Activated CD4-positive, alpha-beta memory T cell treated with anti-CD3 and anti-CD28 coated beads for 36 hours (primary cell): ENCODE measurements at places on chromosomes 13 and 19. TPM values are rescaled to one million over a fixed set of nuclear protein-coding genes. Genes with fewer than 3 reads are reported as not detected.

DNA sequence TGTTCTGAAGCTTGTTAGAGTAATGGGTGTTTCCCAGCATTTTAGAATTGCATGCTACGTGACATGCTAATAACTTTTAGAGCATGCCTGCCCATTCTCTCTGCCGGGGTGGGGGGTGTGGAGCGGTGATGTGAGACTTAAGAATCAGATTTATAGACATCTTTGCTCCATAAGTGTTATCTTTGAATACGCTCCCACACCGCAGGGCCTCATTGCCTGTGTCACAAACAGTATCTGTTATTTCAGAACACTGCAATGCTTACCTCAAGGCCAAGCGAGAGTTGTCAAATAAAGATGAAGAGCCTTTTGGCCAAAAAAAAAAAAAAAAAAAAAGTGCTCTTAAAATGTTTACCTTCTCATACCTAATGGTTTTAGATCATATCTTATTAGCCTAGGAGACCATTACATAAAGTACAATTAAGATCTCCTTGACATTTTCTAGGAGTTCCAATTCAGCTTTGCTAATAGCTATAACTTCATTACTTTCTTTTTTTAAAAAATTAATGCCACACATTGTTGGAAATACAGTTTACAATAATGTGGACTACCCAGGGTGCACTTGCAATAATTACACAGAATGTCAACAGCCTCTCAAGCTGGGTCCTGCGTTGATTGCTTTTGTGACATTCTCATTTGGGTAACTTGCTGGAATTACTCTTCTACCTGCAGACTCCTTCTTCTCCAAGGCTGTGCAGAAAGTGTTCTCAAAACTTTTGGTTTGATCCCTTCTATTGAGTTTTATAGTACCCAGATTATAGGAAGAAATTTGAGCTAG, 525.3 kb downstream of the KLF12 start:
- no peak for DNase-seq

Gene DAND5
- total RNA-seq: not detected

DNA sequence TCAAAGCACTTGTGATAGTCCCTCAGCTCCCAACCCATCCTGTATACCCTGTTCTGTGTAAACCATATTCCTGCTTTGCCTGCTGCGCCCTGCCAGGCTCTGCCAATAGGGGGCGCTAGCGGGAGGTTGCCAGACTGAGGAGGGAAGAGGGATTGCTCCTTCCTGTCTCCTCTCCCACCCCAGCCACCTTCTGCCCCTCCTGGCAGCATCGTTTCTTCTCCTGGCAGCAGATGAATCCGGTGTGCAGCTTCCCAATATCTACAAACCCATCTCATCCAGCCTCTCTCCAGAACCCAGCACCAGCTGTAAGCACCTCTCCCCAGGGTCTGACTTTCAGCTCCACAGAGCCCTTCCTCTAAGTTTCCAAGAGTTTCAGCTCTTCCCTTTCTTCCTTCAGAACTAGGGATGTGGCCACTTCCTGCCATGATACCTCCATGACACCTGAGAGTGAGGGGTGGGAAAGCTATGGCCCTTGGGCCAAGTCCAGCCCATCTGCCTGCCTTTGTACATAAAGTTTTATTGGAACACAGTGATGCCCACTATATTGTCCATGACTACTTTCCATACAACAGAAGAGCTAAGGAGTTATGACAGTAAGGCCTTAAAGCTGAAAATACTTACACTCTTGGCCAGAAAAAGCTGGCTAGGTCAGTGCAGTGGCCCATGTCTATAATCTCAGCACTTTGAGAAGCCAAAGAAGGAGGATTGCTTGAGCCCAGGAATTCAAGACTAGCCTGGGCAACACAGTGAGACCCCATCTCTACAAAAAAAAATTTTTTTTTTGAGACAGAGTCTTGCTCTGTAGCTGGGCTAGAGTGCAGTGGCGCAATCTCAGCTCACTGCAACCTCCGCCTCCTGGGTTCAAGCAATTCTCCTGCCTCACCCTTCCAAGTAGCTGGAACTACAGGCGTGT, 34.5 kb upstream of the ATP1A3 start:
- peak; percentile 64 for DNase-seq

- DNase-seq: no peak
Measured at GRCh38 chr13:46964789-46965527, 68.1 kb upstream of the HTR2A start.

Gene KCTD12
- total RNA-seq: 6.1 TPM

DNA sequence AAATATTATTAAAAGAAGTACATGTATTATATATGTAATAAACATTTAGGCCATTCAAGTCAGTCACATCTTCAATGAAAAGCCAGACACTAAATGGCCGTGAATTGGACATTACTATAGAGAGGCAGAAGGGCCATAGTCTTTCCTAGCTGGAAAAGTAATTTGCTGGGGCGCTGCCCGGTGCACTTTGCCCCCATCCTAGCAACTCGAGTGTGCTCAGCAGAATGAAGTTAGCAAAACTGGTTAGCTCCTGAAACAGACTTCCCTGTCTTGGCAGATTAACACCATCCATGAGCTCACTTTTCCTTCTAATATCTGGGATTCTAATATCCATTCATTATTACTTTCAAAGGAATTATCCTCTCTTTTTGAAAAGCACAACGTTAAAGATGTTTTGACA, 2.8 kb upstream of the SPRYD7 start:
- no peak for DNase-seq

DNA sequence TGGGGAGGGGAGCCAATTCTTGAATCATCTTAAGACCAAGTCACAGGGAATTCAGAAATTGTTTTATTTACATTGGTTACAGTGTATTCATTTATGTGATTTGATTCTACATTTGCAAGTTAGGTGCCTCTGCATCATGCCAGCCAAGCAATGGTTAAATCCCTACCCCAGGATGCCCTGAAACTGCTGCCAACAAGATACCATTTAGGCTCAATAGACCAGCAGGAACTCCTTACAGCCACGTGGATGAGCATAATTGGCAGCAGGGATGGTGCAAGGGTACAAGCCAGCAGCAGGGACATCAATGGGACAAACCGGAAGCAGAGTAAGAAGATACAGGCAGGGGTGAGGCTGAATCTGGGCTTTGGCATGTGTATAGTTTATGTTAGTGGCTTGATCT, 72.4 kb upstream of the NBEA start:
- no peak for DNase-seq

Gene ZNF223
- total RNA-seq: 0.73 TPM

GRCh38 chr13:51444922-51445321, 7.9 kb downstream of the INTS6 start:
- DNase-seq: no peak

DNA sequence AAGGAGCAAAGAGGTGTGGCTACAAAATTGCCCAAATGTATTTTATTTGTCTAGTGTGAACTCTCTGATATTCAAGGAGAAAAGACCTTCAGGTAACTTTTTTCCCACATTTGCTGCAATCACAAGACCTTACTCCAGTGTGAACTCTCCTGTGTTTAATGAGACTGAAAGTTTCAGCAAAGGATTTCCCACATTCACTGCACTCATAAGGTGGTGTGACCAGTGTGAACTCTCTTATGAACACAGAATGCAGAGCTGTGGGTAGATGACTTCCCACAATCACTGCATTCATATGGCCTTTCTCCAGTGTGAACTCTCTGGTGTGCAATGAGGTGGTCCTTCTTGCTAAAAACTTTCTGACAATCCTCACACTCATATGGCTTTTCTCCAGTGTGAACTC, 16.4 kb downstream of the ZNF814 start:
- no peak for DNase-seq

Gene FAM124A
- 0.24 TPM for total RNA-seq

DNA sequence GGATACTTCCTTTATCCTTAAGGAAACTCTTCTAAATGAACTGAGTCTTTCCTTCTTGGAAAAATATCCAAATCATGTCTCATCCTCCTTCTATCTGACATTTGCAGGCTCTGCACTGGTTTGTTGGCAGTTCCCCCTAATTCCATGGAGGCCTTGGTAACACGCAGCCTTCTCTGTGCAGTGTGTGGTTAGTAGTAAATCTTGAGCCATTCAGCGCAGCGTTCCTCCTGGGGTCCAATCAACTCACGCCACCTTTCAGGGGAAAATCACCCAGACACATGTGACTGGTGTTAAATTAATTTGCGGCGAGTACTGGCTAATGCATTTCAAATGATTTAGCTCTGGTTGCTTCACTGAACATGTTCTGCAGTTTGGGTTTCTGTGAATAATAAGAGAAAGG, 21.0 kb upstream of the CBY2 start:
- DNase-seq: no peak

DNA sequence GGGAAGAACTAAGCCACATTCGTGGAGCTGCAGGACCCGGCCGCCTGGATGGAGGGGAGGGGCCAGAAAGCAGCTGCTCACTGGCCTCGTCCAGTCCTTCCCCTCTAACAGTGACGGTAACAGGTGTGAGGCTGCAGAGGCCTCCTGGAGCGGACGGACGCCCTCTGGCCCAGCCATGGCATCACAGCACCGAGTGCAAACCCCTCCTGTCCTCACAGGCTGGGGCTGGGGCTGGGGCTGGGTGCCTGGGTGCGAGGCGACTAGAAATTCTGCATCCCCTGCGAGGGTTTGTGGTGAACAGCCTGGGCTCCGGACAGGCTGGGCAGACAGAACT, 3.6 kb downstream of the MICOS13 start:
- DNase-seq: no peak

- DNase-seq: no peak
Measured at GRCh38 chr13:74825152-74825937, 656.6 kb downstream of the TBC1D4 start.

GRCh38 chr13:106874323-106874722, 306.4 kb upstream of the ARGLU1 start:
- no peak for DNase-seq

- no peak for DNase-seq
Measured at GRCh38 chr19:29579308-29579910, 26.7 kb upstream of the POP4 start.

- DNase-seq: no peak
Measured at GRCh38 chr13:23828866-23829265, 60.3 kb downstream of the MIPEP start.

Gene BEST2
- not detected for total RNA-seq

Gene PSG11
- not detected for total RNA-seq
